CD4-positive, alpha-beta T cell treated with Interleukin-10 for 1 hour (primary cell): ENCODE measurements at places on chromosomes 5 and 9.

GRCh38 chr9:22045423-22045822 lies 36.3 kb upstream of the CDKN2B start:
- DNase-seq: no peak

DNA sequence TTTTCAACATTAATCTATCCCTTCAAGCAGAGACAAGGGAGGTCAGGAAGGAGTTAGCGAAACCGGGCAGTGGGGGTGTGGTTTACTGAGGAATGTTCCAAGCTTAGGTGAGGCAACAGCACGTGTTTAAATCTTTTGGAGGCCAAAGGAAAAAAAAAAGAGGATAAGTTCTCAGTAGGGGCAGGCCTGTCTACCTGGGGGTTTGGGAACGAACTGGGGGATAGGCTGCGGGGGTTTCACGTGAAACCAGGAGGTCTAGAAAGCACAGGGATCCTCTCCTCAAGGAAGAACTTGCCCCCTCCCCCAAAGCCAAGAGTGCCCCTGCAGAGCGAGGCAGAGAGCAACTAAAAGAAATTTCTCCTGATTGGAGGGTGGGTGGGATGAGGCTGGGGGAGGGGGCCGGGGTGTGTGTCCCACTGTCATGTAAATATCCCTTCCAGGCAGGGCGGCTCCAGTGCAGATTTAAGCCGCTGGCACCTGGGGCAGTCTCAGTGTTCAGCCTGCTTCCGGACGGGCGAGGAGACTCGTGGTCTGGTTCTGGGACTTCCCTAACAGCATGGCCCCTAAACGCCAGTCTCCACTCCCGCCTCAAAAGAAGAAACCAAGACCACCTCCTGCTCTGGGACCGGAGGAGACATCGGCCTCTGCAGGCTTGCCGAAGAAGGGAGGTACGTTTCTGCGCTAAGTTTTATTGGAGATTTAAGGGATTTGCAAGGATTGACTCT lies 5.5 kb upstream of the SET start:
- DNase-seq: peak; percentile 35

DNA sequence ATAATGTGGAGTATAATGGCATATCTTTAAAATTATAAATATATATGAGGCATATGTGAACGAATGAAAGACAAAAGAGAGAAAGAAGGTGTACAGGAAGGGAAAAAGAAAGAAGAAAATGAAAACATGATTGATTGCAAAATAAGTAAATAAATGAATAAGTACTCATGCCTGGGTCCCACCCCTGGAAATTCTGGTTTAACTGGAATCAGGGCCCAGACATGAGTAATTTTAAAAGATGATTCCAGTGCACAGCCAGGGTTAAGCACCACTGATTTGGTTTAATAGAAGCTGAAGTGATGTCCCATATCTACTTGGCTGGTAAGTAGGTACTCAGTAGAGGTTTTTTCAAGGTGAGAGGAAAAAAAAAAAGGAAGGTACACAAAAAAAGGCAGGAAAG lies 34.0 kb upstream of the HOMER1 start:
- no peak for DNase-seq

DNA sequence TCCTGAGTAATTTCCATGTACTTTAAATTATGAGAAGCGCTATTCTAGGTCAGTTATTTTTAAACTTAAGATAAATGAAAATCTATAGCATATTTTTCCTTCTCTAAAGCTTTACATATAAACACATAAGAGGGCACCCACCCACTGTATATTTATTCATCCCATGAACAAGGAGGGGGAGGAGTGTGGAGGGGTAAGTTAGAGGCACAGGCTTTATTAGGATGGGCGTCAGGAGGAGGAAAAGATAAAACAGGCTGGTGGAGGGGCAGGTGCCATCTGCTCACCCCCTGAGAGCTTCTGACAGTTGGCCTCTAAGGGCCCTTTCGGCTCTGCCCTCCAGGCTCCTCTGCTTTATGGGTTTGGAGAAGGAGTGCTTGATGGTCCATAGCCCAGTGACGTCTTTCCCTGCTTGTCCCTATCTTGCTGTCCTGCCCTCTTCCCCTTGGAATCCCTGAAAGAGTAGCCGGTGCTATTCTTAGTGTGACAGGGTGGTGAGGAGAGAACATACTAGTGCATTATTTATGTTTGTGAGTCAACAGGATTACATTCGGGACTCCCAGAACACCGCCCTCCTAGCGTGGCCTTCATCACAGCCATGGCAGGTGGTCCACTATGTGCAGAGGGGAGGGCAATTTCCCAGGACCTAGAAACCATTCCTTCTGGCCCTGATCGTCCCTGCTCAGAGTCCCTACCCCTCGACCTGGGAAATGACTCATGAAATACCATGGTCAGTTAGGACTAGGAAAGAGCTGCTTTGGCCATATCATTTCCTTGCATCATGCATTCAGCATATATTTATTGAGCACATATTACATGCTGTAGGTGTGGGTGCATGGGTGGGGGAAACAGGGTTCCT lies 7.9 kb upstream of the SYNPO start:
- DNase-seq: no peak

GRCh38 chr5:67693956-67694809 lies 497.6 kb upstream of the CD180 start:
- no peak for DNase-seq

GRCh38 chr5:52849544-52849943 lies 61.8 kb downstream of the ITGA1 start:
- no peak for DNase-seq

GRCh38 chr9:72038890-72039410 lies 21.5 kb downstream of the C9orf57 start:
- DNase-seq: peak; percentile 62

GRCh38 chr5:149271716-149272563 lies at the start of gene AFAP1L1:
Gene AFAP1L1, plus strand, starts transcription at chr5:149271859. Its CDS starts 110 bp downstream, at chr5:149271969.
- DNase-seq: no peak

GRCh38 chr9:34430843-34431437 lies 27.4 kb downstream of the FAM219A start:
- DNase-seq: no peak

DNA sequence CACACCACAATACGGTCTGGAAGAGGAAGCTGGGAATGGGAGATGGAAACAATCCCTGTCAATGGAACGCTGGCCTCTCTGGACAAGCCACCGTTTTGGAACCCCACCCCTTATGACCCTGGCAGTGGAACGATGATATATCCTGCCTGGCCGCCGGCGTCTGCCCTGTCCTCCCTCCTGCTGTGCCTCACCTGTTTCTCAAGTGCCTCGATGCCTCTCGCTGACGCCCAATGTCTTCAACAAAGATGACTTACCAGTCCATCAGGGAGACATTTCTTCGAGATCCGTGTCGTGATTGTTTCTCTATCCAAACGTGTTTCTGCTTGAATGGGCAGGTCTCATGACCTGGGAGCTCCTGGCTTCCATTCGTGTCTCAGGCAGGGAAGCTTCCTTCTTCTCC lies 476.5 kb downstream of the SPATA31A7 start:
- no peak for DNase-seq

- DNase-seq: peak; percentile 49
These were observed 31.9 kb downstream of the IRF1 start for GRCh38 chr5:132458651-132459030.

- DNase-seq: no peak
These were observed 50.2 kb upstream of the LMX1B start for GRCh38 chr9:126563556-126563955.

DNA sequence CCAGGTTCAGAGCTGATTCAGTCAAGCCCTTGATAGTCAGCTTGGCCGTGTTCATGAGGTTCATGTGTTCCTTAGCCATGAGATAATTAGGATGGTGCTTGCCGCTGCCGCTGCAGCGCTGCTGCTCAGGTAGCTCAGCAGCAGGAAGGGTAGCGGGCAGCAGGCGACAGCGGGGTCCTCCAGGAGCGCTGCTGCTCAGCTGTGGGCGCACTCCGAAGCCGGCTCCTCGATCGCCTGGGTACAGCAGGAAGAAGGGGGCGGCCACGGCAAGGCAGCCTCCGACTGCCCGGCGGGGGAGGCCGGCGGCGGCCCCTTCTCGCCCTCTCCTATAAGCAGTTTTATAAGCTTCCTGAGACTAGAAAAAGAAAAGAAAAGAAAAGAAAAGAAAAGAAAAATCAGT lies 1253.6 kb downstream of the EFNA5 start:
- no peak for DNase-seq

DNA sequence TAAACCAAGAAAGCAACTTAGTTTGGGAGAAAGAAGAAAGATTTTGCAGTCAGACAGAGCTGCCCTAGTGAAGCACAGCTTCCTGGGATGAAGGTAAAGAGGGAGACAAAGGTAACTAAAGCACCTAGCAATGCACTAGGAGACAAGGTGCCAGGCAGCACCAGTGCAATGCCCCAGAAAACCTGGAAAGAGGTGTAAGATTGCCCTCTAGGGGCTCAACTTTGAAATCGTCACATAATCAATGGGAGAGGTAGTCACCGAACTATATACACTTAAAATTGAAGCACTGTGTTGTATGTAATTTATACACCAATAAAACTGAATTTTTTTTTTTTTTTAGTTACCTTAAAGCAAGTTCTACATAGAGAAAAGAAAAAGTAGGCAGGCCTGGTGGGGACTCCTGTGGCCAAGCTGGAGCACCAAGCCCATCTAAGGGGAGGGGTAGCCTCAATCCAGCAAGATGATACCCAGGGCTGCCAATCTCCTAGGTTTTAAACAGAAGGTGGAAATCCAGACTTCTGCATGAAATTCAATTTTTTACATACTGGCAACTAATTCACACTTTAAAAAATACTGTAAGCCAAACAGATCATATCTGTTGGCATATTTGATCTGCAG lies 48.2 kb downstream of the CDK5RAP2 start:
- DNase-seq: peak; percentile 1

- no peak for DNase-seq
These were observed 149.7 kb downstream of the SEMA6A start for GRCh38 chr5:116424951-116425350.

DNA sequence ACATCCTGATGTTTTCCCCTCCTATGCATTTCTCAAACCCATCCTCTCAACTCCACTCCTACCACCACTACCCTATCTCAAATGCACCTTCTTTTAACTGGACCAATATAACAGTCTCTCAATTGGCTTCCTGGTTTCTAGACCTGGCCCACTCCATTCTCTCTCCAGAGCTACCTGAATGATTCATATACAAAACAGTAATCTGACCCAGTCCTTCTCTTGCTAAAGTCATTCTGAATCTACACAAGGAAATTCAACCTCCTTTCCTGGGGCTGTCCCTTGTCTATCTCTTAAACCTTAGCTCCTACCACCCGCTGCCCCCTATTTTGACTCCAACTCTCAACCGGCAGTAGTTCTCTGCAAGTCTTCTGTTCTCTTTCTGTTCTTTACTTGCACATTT lies 97.2 kb downstream of the PCSK1 start:
- DNase-seq: no peak

DNA sequence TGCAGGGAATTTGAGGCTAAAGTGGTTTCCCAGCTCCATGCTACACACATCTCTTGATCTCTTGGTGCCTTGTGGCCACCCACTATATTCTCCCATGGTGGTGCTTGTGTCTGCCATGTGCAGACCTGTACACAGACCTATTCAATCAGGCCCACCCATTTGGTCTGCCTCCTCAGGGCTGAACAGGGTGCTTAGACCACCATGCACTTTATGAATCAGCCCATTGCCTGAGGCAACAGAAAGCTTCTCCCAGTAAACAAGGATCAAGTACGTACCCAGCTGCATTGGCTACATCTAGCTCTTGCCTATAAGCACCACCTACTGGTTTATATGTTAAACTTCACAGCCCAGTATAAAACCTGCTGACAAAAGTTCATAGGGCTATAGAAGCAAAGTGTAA lies 664.3 kb upstream of the EDIL3 start:
- DNase-seq: no peak

GRCh38 chr9:93594041-93594756 lies 17.8 kb downstream of the PHF2 start:
- no peak for DNase-seq

DNA sequence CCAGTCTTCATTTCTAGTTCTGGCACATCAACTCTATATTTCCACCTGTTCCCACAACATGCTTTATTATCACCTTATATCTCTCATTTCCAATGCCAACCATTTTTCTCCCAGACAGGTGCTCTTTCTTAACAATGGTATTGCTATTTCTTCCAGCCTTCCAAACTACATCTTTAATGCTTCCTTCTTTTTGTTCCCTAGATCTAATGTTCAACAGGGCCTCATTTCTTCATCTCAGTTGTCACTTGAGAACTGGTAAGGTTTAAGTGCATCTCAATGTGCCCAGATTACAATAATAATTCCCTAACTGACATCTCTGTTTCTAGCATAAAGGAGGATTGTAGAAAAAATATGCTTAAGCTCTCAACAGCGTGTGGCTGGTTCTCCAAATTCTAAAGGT lies 272.6 kb downstream of the COX7C start:
- no peak for DNase-seq

- DNase-seq: no peak
These were observed 53.9 kb upstream of the RORB start for GRCh38 chr9:74443036-74443750.

DNA sequence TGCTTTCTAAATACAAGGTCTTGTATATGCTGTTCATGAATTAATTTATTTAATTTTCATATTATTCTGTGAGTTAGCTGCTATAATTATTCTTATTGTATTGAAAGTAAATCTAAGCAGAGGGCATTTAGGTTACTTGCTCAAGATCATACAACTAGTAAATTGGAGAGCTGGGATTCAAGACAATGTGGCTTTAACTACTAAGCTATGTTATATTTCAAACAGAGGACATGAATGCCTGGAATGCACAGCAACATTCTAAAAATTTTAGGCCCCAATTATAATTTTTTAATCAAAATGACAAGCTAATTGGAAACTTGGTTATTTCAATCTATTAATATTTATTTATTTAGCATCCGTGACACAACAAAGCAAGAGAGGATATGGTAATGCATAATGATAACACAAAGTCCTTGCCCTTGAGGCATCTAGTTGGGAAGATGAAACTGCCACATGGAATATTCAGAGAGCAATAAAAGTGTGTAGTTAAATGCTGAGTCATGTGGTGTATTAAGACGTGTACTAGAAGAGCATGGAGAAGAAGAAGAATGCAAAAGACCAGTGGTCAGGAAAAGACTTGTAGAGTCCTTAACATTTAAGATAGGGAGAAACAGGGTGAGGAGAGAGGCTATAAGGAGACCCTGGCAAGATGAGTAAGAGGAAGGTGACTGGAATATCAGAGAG lies 24.4 kb downstream of the CTXN3 start:
- no peak for DNase-seq

- peak; percentile 80 for DNase-seq
These were observed 125.2 kb downstream of the GPBP1 start for GRCh38 chr5:57298985-57299491.

- no peak for DNase-seq
These were observed 57.1 kb upstream of the PTPN3 start for GRCh38 chr9:109555215-109555614.

GRCh38 chr5:25362799-25363198 lies 718.0 kb upstream of the CDH10 start:
- DNase-seq: no peak

DNA sequence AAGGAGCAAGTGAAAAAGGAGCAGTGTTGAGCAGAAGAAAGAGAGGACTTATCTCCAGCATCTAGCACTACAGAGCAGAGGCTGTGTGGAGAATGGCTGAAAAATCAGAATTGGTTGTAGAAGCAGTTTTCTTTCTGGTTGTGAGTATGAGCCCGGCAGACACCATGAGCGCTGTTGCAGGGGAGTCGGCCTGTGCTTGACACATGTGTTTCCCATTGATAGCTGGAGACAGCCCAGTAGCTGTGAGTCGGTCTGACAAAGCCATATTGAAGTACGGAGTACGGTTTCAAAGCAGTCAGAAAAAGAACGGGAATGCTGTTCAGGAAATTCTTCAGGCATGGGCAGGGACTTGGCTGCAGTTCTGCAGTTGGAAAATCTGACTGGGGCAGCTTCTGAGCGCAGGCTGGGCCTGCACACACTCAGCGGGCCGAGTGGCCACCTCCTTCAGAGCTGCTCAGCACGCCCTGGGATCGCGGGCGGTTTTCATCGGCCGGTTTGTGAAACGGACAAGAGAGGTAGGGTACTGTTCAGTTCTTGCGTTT lies at the start of gene SGCD:
Gene SGCD (plus strand): TSS at position 447 of the 542 bp plus-strand sequence.
- no peak for DNase-seq

- DNase-seq: no peak
These were observed at the start of gene S1PR3 for GRCh38 chr9:88991066-88992034. Gene S1PR3, plus strand, starts transcription at chr9:88991468. Its CDS starts 9,733 bp downstream, at chr9:89001201.
